ENCODE measurements at places on chromosomes 2 and 18. TPM values are rescaled to one million over a fixed set of nuclear protein-coding genes. Genes with fewer than 3 reads are reported as not detected.
A peak's percentile ranks its signal among the peaks of the same experiment; 100 is the strongest.

- no peak overlapping the region for H3K4me3 ChIP-seq
- no peak overlapping the region for H3K27ac ChIP-seq
- H3K4me1 ChIP-seq, result no peaks in the 10 kb centered on the region
These were observed 181.9 kb downstream of the MEMO1 start for GRCh38 chr2:31828891-31829290.

DNA sequence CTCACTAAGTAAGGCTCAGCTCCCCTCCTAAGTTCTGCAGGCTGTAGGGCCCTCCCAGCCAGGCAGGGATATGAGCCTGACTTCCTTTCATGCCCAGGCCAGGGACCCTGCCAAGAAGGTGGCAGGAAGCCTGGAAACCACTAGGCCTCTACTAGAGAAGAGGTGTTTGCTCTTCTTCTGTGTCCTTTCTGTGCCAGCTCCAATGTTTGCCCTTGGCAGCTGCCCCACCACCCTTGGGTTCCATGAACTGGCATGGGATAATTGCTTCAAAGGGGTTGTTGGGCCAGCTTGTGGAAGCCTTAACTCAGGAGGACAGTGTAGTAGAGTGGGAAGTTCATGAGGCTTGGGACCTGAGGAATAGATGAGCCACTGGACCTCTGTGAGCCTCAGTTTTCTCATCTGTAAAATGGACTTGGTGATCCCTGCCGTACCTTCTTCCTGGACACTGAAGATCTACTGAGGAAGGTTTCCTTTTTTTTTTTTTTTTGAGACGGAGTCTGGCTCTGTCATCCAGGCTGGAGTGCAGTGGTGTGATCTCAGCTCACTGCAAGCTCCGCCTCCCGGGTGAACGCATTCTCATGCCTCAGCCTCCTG is 3.9 kb downstream of the SLC35F6 start:
- DNase-seq, result no peak
- peak overlapping the region; percentile 93 for H3K27ac ChIP-seq
- H3K4me3 ChIP-seq, result no peak overlapping the region
- peaks cover 23% of the 10 kb centered on the region for H3K36me3 ChIP-seq

Gene TEX44
- not detected for polyA plus RNA-seq

Gene ABCA12
- polyA plus RNA-seq, result not detected

DNA sequence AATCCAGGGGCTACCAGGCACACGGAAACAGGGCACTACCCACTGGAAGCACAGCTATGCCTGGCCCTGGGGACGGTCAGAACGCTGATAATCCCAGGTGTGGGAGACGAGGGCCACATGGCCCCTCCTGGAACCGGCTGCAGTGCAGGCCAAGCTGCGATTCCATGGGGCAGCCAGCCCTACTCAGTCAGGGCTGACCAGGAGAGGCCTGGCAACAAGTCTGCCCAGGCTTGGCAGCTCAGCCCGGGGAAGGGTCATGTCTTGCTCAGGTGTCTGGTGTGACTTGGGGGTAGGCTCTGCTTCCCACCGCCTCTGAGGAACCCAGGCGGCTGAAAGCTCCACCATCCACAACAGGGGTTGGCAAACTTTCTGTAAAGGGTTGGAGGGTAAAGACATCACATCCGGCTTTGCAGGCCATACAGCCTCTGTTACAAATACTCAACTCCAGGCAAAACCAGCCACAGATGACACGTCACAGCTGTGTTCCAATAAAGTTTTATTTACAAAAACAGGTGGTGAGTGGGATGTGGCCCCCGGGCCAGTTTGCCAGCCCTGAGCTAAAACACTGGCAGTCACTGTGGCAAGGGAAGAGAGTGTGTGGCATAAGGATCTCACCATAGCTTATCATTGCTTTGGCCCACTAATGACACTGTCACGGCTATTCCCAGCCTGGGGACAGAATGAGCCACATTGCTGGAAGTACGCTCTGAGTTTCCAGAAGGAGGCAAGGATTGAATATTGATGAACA is 85.2 kb downstream of the NDUFA10 start:
- peak; percentile 57 for DNase-seq
- H3K36me3 ChIP-seq, result no peaks in the 10 kb centered on the region
- H3K4me1 ChIP-seq, result no peaks in the 10 kb centered on the region
- no peak overlapping the region for H3K4me3 ChIP-seq

DNA sequence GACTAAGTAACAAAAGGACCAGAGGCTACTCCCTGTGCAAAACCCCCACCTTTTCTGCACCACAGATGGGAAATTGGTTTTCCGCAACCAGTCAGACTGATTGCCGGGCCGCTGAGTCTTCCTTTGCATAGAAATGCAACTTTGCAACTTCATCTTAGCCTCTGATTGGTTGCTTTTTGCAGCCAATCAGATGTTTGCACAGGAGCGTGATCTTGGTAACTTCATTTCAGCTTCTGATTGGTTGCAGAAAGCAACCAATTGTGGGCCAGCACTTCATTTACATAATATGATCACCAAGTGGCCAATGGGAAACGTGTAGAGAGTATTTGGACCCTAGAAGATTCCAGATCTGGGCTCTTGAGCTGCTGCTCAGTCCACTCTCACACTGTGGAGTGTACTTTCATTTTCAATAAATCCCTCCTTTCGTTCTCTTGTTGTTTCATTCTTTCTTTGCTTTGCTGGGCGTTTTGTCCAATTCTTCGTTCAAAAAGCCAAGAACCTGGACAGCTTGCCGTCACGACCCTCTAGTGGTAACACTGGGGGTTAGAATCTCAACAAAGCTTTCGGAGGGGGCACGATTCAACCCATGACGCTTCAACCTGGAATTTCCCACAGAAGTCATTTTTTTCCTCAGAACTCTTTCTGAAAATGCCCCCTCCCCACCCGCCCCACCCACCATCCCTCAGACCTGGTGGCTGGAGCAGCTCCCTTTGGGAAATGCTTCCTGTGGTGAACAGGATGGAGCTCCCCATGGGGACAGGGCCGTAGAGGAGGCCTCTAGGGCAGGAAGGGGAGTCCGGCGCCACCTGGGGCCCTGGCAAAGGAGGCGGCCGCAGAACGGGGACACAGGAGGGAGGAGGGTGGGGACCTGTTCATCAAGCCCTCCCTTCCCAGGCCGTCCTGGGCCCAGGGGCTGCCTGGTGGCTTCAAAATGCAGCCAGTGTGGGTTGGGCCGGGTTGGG is 31.8 kb upstream of the KCNF1 start:
- H3K36me3 ChIP-seq, result no peaks in the 10 kb centered on the region
- H3K27me3 ChIP-seq, result no peaks in the 10 kb centered on the region
- H3K27ac ChIP-seq, result peak overlapping the region; percentile 75
- H3K4me1 ChIP-seq, result peaks cover 28% of the 10 kb centered on the region
- DNase-seq, result no peak
- H3K4me3 ChIP-seq, result no peak overlapping the region

Gene KIAA2012
- polyA plus RNA-seq, result not detected

Gene SIX3
- polyA plus RNA-seq, result not detected

DNA sequence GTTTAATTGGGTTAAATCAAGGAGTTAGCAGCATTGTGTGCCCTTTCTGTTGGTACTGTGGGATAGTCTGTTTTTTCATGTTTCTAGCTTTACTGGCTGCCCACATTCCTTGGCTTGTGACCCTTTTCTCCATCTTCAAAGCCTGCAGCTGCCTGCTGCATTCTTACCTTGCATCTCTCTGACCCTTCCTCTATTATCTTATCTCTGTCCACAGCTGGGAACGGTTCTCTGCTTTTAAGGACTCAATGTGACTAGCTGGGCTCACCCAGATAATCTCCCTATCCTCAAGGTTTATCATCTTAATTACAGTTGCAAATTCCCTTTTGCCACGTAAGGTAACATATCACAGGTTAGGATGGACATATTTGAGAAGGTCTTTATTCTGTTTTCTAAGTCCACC is 199.7 kb downstream of the KCNS3 start:
- no peaks in the 10 kb centered on the region for H3K27me3 ChIP-seq
- H3K4me1 ChIP-seq, result no peaks in the 10 kb centered on the region
- H3K36me3 ChIP-seq, result no peaks in the 10 kb centered on the region
- H3K4me3 ChIP-seq, result no peak overlapping the region

GRCh38 chr2:232875256-232876121 is 5.4 kb downstream of the SNORC start:
- no peak for DNase-seq
- H3K36me3 ChIP-seq, result no peaks in the 10 kb centered on the region
- H3K27me3 ChIP-seq, result no peaks in the 10 kb centered on the region
- peaks cover 15% of the 10 kb centered on the region for H3K4me1 ChIP-seq
- H3K4me3 ChIP-seq, result peak overlapping the region; percentile 80

Gene SEC11C
- polyA plus RNA-seq, result 68.3 TPM

- H3K27ac ChIP-seq, result no peak overlapping the region
- no peak overlapping the region for H3K4me3 ChIP-seq
- H3K36me3 ChIP-seq, result no peaks in the 10 kb centered on the region
- H3K27me3 ChIP-seq, result no peaks in the 10 kb centered on the region
These were observed 66.4 kb downstream of the VIT start for GRCh38 chr2:36762764-36763490.

GRCh38 chr2:10124538-10125045 is 2.1 kb downstream of the RRM2 start:
- DNase-seq, result peak; percentile 13
- peaks cover 61% of the 10 kb centered on the region for H3K4me1 ChIP-seq
- no peak overlapping the region for H3K4me3 ChIP-seq

DNA sequence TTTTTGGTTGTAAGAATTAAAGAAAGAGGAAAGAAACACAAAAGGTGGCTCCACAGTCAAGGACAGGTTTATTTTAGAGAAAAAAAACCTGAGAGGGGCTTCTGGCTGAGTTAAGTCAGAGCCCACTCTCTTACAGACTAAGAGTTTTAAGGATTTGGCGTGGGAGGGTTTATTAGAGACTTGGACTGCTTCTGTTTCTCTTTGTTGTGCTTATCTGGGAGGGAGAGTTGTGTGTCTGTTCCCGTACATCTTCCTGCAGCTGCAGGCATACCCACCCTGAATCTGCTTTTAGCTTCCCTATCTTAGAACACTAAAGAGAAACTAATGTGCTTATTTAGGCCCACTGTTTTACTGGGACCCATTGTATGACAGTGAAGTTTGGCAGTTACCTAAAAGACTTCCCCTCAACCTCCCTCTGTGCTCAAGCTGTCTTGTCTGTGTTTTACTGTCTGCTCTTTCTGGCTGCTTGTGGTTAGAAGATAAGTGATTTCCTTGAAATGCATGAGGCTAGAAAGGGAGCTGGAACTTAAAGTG is 2.7 kb downstream of the RSAD2 start:
- H3K27me3 ChIP-seq, result no peaks in the 10 kb centered on the region
- H3K36me3 ChIP-seq, result no peaks in the 10 kb centered on the region
- DNase-seq, result no peak

DNA sequence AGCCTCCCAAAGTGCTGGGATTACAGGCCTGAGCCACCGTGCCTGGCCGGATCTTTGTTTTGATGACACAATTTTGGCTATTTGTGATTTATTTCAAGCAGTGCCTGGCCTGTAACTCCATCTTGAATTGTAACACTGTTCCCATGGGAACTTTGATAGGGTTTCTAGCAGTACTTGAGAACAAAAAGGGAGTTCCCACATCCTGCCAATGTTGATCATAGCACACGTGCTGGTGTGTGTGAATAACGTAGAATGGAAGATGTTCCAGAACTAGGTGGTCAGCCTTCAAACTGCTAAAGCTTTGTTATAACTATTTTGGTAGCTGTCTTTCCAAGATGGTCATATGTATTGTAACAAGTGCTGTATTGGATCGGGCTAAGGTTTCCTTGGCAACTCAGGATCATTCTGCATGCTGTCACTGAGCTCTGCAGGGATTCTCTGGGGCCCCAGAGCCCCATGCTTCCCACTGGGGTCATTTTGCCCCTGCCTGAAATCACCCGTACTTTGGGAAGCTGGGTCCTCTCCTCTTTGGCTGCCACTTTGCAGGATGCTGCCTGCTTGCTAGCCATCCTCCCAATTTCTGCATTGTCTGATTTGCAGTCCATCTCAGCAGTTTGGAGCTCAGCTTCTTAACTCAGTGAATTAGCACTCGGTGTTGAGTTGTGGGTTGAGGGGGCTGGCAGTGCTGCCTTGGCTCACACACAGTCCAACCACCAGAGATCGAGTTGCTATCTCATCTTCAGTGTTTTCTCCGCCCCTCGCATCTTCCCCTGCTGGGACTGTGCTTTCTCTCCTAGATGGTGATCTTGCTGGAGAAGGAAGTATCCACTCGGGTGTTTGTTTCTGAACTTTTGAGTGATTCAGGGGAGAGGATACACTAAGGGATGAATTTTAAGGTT is 26.8 kb downstream of the SH3RF3 start:
- DNase-seq, result no peak
- no peaks in the 10 kb centered on the region for H3K4me1 ChIP-seq
- H3K27ac ChIP-seq, result no peak overlapping the region
- no peaks in the 10 kb centered on the region for H3K27me3 ChIP-seq

DNA sequence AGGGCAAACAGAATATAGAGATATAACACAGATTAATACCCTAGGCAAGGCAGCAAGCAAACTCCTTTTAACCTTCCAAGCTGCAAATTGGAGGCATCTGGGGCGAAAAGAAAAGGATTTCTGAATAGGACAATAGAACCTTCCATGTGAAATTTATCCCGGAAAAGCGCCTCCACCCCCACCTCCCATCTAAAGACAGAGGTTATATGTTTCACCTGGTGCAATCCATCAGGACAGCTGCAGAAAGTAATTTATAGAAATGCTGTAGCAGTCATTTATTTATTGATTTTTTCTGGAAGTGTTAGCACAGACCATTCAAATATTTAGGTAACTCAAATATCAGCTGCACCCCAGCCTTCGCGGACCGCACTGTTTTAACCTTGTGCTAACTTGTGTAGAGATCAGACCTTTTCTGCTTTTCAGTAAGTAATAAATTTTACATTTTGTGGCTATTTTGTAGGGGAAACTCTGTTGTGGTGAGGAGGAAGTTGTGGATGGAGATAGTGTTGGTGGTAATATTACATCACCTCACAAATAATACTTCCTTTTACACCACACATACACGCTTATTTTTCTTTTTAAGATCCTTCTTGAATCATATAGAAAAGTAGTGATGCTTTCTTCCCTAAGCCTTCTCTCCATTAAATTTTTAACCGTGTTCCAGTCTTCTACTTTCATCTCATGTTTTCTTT is 919.3 kb upstream of the CDH2 start:
- no peaks in the 10 kb centered on the region for H3K36me3 ChIP-seq
- no peak overlapping the region for H3K27ac ChIP-seq
- no peaks in the 10 kb centered on the region for H3K27me3 ChIP-seq
- H3K4me1 ChIP-seq, result no peaks in the 10 kb centered on the region
- peak; percentile 10 for DNase-seq
- no peak overlapping the region for H3K4me3 ChIP-seq

Gene WNT10A
- polyA plus RNA-seq, result 1.5 TPM

Gene AGAP1
- 2.8 TPM for polyA plus RNA-seq

GRCh38 chr2:17933256-17933655 is 54.8 kb downstream of the KCNS3 start:
- H3K4me3 ChIP-seq, result no peak overlapping the region
- DNase-seq, result no peak

Measured in spleen (tissue), 13 donors.